RKO (cell line): ENCODE measurements at places on chromosomes 2 and 18.

DNA sequence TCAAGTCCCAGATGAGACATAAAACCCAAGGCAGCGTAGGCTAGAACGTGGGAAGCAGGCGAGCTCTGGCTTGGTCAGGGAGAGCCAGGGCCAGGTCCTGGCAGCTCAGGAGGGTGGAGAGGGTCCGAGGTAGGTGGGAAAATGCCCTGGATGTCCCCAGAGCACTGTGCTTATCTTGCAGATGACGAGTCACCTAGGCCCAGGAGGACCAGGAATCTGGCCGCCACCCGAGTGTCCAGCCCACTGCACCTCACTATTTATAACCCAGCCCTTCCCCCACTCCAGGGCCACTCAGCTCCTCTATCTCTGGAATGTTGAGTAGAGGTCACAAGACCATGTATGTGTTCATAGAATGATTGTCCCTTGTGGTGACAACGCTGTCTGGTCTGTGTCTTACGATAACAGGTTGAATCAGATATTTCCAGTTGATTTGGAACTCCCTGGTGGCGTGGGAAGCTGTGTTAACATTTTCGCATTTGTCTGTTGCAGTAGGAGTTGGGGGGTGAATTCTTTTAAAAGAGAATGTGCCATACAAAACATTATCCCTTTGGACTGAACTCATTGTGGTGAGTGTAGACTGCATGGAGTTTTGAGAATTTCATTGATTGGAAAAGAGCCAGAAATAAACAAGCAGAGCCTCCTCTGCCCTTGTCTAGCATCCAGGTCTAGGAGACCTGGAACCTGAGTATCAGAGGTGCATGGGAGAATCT, 47.5 kb downstream of the EMILIN2 start:
- DNase-seq, result no peak

DNA sequence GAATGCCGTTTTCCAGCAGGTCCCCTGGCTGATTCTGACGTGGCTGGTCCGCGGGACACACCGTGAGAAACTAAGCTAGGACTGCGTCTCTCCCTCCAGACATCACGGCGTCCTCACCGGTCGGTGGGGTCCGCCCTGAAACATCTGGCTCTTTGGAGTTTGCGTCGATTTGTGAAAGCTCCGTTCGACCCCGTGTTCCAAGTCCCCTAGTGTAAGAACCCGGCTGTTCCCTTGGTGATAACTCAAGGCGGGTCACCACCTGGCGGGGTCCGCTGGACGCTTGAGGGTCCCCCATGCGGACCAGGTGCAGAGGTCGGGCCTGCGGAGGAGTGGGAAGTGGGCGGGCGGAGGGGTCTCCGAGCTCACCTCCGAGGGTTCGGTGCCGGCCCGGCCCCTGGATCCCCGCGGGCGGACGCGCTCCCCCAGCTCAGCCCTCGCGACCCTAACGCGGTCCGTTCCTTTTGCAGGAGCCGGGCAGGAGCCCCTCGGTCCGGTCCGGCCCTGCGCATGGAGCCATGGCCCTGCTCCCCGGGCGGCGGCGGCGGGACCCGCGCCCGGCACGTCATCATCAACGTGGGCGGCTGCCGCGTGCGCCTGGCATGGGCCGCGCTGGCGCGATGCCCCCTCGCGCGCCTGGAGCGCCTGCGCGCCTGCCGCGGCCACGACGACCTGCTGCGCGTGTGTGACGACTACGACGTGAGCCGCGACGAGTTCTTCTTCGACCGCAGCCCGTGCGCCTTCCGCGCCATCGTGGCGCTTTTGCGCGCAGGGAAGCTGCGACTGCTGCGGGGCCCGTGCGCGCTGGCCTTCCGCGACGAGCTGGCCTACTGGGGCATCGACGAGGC, 65.6 kb downstream of the KCNG2 start:
- no peak for DNase-seq

DNA sequence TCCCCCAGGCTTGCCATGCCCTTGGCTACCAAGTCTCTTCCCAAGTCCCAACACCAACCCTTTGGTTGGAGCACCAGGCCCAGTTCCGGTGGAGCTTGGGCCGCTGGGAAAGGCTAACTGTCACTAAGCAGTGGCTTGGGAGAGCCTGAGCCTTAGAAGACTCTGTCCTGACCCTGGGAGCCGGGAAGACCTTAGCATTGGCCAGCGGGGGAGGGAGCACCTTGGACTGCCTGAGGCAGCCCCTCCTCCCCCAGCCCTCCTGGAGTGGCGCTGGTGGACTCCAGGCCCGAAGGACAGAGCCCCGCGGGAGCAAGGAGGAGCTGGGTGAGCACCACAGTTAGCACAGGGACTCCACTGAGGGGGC, 62.5 kb upstream of the POMC start:
- DNase-seq, result no peak

DNA sequence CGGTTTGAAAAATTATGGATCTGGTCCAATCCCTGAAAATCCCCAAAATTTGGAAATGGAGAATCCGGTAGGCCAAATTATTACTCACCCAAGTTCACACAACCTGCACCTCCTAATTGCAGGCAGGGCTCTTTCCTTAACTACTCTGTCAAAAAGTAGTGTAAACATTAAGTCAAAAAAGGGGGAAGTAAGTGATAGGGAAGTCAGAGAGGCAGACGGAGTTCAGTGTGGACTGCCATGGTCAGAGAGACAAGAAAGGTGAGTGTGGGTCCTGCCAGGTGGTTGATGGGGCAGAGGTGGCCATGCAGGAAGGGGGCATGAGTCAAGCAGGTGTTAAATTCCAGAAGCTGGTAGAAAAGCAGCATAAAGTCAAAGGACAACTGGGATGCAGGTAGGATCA, 104.7 kb upstream of the STPG4 start:
- DNase-seq, result no peak

DNA sequence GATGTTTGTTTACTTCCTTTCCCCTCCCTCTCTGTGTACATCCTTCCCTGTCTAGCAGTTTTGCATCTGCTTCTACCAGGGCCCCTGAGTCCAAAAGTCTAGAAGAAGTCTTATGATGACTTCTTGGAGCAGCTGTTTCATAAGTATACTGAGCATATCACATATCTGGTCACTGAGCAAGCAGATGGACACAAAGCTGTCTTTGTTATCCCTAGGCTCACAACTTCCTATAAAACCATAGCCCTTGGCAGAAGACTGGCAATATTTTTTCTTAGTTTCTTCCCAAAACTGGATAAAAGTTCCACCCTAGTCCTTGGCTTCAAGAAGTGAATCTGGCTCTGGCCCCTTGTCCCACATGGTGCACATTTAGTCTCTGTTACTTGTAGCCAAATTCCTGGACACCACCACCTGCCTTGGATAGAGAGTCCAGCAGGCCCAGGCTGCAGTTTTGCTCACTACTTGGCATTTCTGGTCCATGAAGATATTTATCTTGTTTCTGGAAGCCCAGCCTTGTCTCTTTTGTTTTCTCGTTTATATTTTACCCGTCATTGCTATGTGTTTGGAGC, 22.5 kb downstream of the THOC1 start:
- no peak for DNase-seq

- DNase-seq, result no peak
Measured at GRCh38 chr18:73246763-73247162, 379.0 kb upstream of the NETO1 start.

DNA sequence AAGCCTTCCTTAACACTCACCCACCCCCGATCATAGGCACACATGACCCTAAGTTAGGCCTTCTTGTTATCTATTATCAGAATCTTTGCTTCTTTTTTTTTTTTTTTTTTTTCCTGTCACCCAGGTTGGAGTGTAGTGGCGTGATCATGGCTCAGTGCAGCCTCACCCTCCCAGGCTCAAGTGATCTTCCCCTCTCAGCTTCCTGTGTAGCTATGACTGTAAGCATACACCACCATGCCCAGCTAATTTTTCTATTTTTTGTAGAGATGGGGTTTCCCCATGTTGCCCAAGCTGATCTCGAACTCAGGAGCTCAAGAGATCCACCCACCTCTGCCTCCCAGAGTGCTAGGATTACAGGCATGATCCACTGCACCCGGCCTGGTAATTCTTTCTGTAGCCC, 328.7 kb downstream of the NR4A2 start:
- no peak for DNase-seq

- peak; percentile 87 for DNase-seq
Measured at GRCh38 chr2:46650556-46651001, 171.2 kb downstream of the TMEM247 start.

GRCh38 chr18:23235860-23236259, 100.6 kb downstream of the CABLES1 start:
- no peak for DNase-seq

- no peak for DNase-seq
Measured at GRCh38 chr2:136065384-136065783, 52.6 kb downstream of the CXCR4 start.

- no peak for DNase-seq
Measured at GRCh38 chr2:4465671-4466070, 762.3 kb downstream of the DCDC2C start.

DNA sequence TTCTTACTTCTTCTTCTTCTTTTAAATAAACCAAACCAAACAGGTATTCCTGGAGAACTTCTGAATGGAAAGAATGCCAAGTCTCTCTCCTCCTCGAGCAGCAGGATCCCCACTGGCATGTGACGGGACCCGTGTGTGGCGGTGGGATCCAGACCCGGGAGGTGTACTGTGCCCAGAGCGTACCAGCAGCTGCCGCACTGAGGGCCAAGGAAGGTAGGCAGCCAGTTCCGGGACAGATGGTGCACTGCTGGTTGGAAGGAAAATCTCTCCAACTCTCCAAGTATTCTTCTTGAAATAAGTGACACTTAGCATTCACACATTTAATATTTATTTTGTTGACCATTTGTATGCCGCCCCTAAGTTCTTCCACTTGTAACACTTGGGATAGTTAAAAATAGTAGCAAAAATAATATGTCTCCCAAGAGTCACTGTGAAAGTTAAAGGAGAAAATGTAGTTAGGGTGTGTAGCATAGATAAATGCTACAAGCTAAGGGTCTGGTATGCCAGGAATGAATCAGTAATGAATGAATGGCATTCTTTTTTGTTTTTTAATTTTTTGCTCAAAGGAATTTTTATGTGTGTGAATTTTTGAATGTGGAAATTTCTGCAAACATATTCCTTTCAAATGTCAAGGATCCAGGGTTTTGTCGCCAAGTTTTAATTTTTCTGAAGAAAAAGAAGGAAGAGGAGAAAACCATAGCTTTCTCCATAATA, 349.9 kb downstream of the THSD7B start:
- no peak for DNase-seq

- no peak for DNase-seq
Measured at GRCh38 chr18:32775628-32776027, 2.8 kb upstream of the KLHL14 start.

DNA sequence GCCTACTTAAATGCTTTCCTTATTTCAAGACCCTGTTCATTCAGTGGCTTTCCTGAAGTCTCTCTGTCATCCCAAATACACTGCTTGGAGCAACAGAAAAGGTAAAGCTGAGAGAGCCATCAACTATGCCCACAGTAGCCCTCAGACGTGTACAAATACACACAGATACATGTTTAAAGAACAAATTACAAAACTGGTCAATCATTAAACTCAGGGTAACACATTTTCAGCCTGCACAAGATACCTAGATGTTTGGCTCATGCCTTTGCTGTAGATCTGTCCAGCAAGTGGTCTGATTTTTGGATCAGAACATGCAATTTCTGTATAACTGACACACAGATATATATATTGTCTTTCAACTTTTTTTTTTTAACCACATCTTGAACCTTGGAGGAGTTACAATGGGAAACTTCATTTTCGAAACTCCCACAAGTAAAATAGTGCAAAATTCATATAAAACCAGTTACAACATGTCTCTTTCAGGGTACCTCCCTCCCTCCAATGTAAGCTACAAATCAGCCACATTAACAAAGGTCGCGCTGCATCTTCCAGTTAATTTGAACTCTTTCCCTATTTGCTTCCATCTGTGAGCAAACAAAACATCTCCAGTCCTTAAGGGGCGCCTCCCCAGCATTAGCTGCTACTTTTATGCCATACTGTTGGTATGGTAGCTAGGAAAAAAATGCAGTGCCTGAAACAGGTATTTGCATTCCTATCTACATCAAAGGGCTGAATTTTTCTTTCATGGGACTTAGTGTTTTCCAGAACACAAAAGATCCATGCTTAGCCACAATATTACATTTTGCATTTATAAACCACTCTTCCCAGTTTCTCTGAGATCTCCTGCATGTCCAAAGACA, 311.9 kb downstream of the NRXN1 start:
- DNase-seq, result no peak

DNA sequence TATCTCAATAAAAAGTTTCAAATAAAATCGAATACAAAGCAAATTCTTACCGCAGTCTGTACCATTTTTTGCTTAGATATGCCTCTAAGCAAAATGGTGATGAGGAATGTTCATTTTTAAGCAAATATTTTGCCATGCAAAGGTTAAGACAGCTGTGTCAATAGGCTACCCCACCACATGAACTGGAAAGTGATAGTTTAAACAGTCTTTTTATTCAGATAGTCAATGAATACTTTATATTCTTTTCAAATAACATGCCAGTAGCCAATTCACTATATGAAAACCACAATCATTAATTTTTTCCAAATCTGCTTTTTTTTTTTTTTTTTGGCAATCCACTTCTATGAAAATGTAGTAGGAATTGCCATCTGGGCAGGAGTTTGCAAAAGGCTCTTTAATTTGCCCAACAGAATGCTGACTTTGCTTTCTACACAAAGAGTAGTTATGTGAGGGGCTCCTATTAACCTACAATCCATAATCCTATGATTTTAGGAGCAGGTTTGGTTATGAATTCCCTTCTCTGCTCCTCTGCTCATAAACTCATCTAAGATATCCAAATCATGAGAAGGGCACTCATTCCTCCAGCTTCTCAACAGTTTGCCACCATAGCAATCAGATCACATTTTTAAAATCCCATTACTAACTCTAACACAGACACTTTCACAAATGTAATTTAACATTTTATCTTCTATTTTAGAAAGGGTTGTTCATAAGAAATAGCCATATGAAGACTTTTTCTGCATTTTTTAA, 69.2 kb downstream of the SLC40A1 start:
- no peak for DNase-seq

- DNase-seq, result no peak
Measured at GRCh38 chr2:104658144-104658835, 195.6 kb upstream of the POU3F3 start.

GRCh38 chr18:11320986-11321385, 171.6 kb upstream of the PIEZO2 start:
- no peak for DNase-seq

DNA sequence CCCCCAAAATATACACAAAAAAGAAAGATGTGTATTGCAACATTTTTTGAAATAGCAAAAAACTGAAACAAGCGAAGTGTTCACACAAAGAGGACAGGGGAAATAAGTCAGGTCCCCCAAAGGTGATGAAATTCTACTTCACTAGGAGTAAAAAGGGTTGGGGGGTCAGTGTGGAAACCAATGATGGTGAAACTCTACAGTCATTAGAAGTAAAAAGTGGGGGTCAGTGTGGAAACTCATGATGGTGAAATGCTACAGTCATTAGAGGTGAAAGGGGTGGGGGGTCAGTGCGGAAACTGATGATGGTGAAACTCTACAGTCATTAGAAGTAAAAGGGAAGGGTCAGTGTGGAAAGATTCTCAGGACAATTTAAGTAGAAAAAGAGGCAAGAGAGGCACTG, 298.2 kb downstream of the EIPR1 start:
- no peak for DNase-seq

- DNase-seq, result peak; percentile 23
Measured at GRCh38 chr2:199739413-199740110, 111.4 kb downstream of the FTCDNL1 start.
